Stimulated activated CD4-positive, alpha-beta T cell treated with anti-CD3 and anti-CD28 coated beads, Interleukin-1b, Interleukin-23, amount 100 ng/mL, for 48 hours (primary cell): ENCODE measurements at places on chromosomes 5 and 9.
A peak's percentile ranks its signal among the peaks of the same experiment; 100 is the strongest.

DNA sequence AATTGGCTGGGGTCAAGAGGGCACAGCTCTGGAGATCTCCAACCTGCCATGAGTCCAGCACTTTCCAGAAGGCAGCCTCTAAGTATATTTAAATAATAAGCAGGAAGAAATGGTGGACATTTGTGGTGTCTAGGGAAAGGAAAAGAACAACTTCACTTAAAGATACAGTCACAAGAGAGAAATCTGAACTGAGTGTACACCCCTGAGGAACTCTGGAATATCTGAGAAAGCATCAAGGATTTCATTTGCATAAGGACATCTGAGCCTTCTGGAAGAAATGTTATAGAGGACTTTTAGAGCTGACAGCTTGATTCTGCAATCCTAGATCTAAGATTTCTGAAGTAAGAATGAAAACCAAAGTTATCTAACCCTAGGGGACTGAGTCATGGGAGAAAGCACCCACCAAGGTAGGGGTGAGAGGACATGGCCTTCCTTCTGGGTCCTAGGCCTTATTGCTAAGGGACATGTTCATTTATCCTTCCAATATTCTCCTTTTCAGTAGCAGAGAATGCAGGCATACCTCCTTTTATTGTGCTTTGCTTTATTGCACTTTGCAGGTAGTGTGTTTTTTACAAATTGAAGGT is 253.4 kb upstream of the SLC24A2 start:
- no peak for DNase-seq

- DNase-seq: no peak
Observed at GRCh38 chr9:79325501-79325900, 246.3 kb upstream of the TLE4 start.

DNA sequence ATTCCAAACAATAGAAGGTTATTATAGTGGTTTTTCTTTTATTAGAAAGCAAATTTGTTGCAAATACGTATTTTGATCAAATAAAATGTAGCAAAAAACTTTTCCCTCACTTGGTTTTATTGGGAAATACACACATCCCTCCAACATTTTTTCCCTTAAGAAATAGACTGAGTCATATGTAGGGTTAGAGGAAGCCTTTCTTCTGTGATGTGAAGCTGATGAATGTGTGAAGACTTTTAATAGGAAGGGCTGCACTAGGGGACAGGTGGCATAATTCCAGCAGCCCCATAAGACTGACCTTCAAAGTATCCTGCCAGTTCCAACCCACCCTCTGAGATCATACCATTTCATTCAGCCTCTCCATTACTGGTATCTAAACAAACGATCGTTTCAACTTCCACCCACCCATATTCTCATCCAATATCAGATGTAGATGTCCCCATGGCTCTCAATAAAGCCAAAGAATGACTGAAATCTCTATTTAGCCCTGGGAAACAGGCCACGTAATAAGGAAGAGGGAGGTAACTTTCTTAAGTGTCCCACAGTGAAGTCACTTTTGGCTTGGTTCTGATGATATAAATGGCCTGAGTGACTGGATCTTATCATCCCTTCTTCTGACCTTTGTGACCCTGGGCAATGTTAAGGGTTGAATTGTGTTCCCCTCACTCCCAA is 64.7 kb upstream of the LPAR1 start:
- no peak for DNase-seq

DNA sequence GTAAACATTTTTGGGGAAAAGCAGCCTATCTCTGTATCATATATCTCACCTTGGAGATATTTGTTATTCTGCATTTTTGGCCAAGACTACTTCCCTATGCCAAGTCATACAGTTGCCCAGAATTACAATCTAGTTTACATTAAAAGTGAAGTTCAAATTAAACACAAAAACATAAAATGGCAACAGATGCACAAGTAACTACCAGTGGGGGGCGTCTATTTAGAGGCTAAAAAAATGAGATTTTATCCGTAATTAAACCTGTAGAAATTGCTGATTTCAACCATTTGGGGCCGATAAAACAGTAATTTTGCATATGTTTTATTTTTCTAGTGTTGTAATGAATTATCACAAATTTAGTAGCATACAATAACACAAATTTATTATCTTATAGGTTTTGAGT is 787.1 kb upstream of the CHD1 start:
- no peak for DNase-seq

- DNase-seq: no peak
Observed at GRCh38 chr5:1179383-1179715, 22.0 kb upstream of the SLC6A19 start.

DNA sequence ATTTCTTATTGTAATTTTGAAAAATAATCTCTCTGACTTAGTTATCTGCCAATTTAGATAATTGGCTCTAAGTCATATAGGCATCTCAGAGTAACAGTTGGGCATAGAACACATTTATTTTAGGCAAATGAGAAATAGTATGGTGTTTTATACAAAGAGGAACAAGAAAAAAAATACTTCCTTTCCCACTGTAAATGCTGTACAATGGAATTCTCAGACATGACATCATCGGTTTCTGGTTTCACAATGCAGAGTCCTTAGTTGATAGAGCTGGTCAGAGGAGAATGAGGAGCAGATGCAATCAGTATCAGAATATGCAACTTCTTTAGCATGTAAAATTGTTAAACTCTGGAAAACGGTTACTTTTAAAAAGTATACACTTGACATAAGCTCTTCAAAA is 49.4 kb downstream of the PLK2 start:
- DNase-seq: no peak

- no peak for DNase-seq
Observed at GRCh38 chr9:92385953-92386352, 18.4 kb downstream of the OGN start.

DNA sequence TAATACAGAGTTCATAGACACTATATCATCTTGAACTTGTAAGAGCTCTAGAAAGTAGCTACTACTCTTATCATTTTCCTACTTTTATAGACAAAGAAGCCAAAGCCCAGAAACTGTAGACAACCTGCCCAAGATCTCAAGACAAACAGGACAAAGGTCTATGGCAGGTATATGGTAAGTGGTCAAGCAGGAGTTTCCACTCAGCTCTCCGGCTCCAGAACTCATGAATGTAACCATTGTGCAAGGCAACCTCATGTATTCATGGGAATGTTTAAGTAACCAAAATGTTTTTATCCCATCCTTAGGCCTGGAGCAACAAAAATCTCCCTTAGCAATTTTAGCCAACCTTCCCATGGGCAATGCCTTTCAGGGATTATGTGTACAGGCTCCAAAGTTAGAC is 163.4 kb upstream of the PUM3 start:
- no peak for DNase-seq

GRCh38 chr9:131798246-131798645 is 58.4 kb upstream of the RAPGEF1 start:
- DNase-seq: no peak

GRCh38 chr9:109574061-109574882 is 76.2 kb upstream of the PTPN3 start:
- no peak for DNase-seq

GRCh38 chr5:67043796-67044511 is 152.6 kb downstream of the CD180 start:
- no peak for DNase-seq

DNA sequence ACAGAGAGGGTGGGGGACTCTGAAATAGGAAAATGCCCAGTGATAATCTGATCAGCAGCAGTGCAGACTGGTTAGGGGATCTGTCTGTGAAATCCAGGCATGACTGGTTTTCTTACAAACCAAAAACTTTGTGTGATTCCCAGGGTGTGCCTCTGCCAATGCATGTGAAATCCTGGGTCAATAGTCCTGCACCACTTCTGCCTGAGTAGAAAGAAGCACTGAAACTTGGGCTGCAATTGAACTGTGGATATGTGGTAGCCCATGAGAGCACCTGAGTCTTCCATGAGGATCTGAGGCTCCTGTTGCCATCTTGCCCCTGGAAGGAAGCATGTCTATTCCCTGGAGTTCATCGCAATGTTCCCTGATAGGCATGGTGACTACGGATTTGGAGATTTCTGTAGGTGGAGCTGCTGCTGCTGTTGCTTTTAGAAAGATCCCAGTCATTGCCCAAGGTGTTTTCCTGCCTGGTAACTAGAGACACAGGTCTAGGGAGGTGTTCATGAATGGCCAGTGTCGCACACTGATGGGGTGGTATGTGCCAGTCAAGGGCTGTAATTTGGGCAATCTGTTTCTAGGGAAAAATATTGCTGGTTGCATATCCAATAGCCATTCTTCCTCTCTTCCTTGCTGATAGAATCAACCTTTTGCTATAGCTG is 146.7 kb downstream of the CARTPT start:
- DNase-seq: no peak

GRCh38 chr5:128241051-128241695 is 157.6 kb downstream of the SLC12A2 start:
- no peak for DNase-seq

- no peak for DNase-seq
Observed at GRCh38 chr9:127036437-127036836, 86.0 kb downstream of the ANGPTL2 start.

DNA sequence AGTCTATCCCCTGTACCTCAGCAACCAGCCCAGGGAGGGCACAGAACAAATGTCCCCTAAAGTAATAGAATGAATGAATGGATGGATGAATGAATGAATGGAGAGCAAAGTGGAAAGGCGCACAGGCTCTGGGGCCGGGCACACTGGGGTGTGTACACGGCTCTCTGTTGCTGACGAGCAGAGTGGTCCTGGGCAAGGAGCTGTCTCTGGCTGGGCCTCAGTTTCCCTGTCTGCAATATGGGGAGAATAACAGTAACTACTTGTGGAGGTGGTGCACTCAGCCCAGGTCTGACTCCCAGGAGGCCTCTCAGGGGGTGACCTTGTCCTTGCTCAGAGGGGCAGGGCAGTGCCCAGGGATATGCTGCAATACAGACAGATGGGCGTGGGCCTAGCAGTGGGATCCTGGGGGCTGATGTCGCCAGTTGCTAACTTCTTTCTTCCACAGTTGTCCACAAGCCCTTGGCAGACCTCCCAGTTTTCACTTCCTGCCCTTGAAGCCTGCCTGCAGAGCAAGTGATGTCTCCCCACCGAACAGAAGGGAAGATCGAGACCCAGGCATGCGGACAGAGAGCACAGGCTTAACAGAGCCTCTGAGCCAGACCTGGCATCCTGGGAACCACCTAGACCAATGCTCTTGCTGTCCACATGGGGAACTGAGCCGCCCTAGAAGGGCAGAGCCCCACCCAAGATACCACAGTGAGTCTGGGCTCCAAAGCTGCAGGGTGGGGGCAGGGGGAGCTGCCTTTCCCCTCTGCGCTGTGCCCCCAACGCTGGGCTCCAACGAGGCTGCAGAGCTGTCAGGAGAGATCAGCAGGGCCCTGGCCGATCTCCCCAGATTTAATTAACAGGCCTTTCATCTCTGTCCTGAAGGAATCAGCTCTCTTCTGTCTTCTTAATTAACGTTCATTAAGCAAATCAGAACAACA is 13.6 kb upstream of the LAMC3 start:
- no peak for DNase-seq

DNA sequence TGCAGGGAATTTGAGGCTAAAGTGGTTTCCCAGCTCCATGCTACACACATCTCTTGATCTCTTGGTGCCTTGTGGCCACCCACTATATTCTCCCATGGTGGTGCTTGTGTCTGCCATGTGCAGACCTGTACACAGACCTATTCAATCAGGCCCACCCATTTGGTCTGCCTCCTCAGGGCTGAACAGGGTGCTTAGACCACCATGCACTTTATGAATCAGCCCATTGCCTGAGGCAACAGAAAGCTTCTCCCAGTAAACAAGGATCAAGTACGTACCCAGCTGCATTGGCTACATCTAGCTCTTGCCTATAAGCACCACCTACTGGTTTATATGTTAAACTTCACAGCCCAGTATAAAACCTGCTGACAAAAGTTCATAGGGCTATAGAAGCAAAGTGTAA is 664.3 kb upstream of the EDIL3 start:
- no peak for DNase-seq

GRCh38 chr5:154788212-154788611 is 33.0 kb downstream of the LARP1 start:
- no peak for DNase-seq

DNA sequence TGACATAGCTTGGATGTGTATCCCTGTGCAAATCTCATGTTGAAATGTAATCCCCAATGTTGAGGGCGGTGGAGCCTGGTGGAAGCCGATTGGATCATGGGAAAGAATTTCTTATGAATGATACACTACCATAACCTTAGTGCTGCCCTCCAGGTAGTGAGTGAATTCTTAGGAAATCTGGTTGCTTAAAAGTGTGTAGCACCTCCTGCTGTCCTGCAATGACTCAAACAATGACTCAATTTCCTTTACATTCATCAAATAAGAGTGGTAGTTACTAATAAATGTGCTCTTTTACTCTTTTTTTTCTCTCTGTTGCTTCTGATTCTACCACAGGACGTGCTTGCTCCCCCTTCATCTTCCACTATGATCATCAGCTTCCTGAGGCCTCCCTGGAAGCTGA is 1696.0 kb upstream of the CDH9 start:
- no peak for DNase-seq

DNA sequence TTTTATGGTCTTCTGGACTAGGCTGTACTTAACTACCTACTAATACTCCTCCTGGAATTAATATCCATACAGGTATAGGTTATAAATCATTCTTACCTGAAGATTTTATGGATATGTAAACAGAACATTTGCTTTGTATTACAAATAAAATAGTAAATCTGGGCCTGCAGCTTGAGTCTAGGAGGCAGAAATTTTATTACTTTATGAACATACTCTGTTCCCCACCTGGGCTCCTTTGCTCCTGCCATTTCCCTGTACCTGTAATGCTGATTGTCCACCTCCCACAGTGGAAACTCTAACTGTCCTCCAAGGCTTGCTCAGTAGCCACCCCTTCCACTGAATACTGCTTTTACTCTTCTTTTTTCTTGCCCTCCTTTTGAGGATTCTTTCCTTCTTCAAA is 108.0 kb downstream of the PAM start:
- DNase-seq: no peak

- peak; percentile 51 for DNase-seq
Observed at GRCh38 chr9:33988219-33988890, 60.3 kb downstream of the UBAP2 start.

DNA sequence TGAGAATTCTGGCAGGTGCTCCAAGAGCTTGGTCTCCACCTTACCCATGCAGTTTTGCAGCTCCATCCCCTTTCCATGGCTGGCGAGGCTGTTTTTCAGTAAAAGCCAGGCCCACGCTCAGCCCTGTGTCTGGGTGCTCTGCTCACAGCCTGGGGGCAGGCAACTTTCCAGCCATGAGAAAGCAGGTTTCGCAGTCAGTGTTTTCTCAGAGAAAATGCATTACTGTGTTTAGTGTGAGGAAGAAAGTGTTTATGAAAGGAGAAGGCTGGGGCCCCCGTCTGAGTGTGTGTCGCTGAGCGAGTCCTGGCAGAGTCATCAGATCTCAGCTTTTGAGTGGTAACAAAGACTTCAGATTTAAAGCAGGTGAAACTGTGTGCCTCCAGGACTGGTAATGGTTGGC is 248.1 kb downstream of the IRX1 start:
- no peak for DNase-seq

DNA sequence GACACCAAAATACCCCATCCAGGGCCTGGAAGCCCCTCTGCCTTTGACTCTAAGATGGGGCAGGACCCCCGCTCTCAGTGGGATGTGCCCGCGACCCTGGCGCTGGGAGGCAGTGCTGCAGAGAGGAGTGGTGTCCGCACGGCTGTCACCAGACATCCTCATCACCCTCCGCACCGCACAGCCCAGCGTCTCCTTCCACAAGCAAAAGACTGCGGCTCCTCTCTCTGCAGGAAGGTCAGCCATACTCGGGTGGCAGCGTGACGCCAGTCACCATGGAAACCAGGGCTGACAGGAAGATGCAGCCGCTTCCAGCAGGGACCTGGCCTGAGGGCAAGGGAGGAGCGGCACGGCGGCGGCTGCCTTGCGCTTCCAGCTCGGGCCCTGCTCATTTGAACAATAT is 17.1 kb upstream of the SLC6A3 start:
- no peak for DNase-seq
